Hepatocyte (in vitro differentiated cells): ENCODE measurements at places on chromosomes 16 and 17. TPM values are rescaled to one million over a fixed set of nuclear protein-coding genes. Genes with fewer than 3 reads are reported as not detected.

DNA sequence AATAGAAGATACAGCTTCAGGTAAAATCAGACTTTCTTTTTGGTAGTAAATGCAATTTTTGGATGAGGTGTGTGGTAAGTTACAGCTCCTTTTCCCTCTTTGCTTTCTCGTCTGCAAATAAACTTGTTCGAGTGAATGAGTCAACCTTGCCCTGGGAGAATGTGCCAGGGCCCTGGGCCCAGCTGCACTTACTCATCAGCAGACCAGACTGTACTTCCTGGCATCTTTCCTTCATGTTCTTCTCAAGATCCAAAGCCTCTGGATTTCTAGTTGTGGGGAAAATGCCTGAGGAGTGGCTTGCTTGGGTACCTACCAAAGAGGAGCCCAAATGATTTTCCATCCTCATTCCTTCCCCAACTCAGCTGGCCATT is 5.4 kb upstream of the G6PC1 start:
- H3K4me1 ChIP-seq = peaks cover 21% of the 10 kb centered on the region
- peak; percentile 55 for DNase-seq
- no peaks in the 10 kb centered on the region for H3K27me3 ChIP-seq
- H3K4me3 ChIP-seq = no peak overlapping the region

- H3K27me3 ChIP-seq = no peaks in the 10 kb centered on the region
- peak overlapping the region; percentile 32 for H3K27ac ChIP-seq
- no peak overlapping the region for H3K4me3 ChIP-seq
Observed at GRCh38 chr16:82996814-82997213, 370.0 kb downstream of the CDH13 start.

GRCh38 chr16:90007015-90007414 is 12.2 kb downstream of the DBNDD1 start:
- H3K27ac ChIP-seq = no peak overlapping the region
- H3K36me3 ChIP-seq = no peaks in the 10 kb centered on the region
- DNase-seq = no peak
- H3K27me3 ChIP-seq = no peaks in the 10 kb centered on the region
- no peaks in the 10 kb centered on the region for H3K4me1 ChIP-seq
- no peak overlapping the region for H3K4me3 ChIP-seq

DNA sequence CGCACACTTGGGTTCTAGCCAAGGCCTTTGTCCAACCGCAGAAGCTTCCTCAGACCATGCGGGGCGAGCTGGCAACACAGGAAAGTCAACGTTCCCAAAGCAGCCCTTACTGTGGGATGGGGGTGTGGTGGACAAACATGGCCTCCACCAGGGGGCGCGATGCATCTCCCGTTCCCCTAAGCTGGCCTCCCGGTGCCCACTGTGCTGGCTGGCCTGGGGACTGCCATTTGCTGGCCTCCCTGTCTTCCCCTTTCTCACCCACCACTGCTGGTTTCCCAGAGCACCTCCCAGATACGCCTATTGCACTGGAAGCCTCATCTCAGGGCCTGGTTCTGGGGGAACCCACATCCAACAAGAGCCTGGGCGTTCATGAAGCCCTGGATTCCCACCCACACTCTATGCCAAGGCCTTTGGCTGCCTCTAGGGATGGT is 145.3 kb downstream of the IRF8 start:
- peak; percentile 62 for DNase-seq
- H3K4me3 ChIP-seq = no peak overlapping the region

DNA sequence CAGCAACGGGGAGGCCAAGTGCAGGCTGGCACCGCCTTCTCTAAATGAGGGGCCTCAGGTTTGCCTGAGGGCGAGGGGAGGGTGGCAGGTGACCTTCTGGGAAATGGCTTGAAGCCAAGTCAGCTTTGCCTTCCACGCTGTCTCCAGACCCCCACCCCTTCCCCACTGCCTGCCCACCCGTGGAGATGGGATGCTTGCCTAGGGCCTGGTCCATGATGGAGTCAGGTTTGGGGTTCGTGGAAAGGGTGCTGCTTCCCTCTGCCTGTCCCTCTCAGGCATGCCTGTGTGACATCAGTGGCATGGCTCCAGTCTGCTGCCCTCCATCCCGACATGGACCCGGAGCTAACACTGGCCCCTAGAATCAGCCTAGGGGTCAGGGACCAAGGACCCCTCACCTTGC is 18.5 kb downstream of the NGFR start:
- peaks cover 22% of the 10 kb centered on the region for H3K4me1 ChIP-seq
- H3K27ac ChIP-seq = no peak overlapping the region
- H3K36me3 ChIP-seq = no peaks in the 10 kb centered on the region
- H3K27me3 ChIP-seq = no peaks in the 10 kb centered on the region

DNA sequence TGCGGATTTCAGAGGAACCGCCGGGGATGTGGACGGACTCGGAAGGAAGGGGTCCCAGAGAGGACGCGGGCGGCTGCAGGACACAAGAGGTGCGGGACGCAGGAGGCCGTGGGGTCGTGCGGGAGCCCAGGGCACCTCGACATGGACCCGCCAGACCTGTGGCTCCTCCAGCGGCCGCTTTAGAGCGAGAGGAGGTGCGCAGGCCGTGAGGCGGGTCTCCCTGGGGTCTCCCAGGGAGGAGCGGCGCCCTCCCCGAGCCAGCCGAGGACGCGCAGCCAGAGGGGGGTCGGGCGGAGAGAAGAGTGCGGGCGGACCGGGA is 6.8 kb upstream of the FLYWCH1 start:
- no peaks in the 10 kb centered on the region for H3K27me3 ChIP-seq
- no peaks in the 10 kb centered on the region for H3K36me3 ChIP-seq
- H3K27ac ChIP-seq = peak overlapping the region; percentile 90
- peak overlapping the region; percentile 80 for H3K4me3 ChIP-seq

CCDC43 gene
- polyA plus RNA-seq = 19.9 and 20.6 TPM in 2 replicates
